Suprapubic skin (tissue), 4 donors: ENCODE measurements at places on chromosomes 3 and 15.

GRCh38 chr3:126873416-126873815 is 109.5 kb upstream of the PLXNA1 start:
- no peak for DNase-seq

- DNase-seq: no peak
These were observed 300.6 kb downstream of the FOXP1 start for GRCh38 chr3:71282976-71283375.

GRCh38 chr3:153553605-153553945 is 391.5 kb downstream of the RAP2B start:
- no peak for DNase-seq

- DNase-seq: no peak
These were observed 34.0 kb upstream of the ZNF280D start for GRCh38 chr15:56767315-56767714.

DNA sequence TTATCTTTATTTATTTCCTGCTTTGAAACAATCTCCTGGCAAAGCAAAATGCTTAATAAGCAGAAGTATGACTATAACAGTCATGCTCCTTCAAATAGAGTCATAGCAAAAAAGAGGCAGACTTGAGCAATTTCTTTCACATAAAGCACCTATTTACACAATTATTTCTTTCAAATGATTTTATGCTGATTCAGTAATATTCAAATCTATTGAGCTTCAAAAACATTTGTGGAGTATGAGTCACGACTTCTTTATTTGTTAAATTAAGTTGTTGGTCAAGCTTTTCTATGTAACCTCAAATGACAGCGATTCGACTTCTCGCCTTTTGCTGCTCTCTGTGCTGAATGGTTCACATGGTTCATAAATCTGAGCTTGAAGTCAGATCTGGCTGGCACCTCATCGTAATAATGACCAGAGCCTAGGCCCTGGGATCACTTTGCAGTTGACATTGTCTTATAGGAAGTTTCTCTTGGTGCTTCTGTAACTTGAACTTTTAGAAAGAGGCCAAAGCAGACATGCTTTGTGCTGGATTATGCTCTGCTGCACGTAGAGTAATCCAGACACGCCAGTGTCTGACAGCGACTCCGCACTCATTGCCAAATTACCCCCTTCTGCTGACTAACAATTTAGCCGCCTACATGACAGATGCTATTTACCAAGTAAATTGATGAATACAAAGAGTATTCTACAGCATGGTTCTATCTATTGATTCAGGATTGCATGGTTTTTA is 139.0 kb downstream of the MCTP2 start:
- no peak for DNase-seq
